ENCODE measurements at places on chromosomes 1 and 21.
A peak's percentile ranks its signal among the peaks of the same experiment; 100 is the strongest.

GRCh38 chr1:12567288-12567819 lies 50.7 kb downstream of the DHRS3 start:
- DNase-seq = no peak

- DNase-seq = no peak
Measured at GRCh38 chr1:23592209-23592892, 33.0 kb upstream of the ID3 start.

- no peak for DNase-seq
Measured at GRCh38 chr1:1112237-1112985, 3.5 kb downstream of the C1orf159 start.

GRCh38 chr1:225617479-225617878 lies 35.4 kb downstream of the ENAH start:
- DNase-seq = no peak

DNA sequence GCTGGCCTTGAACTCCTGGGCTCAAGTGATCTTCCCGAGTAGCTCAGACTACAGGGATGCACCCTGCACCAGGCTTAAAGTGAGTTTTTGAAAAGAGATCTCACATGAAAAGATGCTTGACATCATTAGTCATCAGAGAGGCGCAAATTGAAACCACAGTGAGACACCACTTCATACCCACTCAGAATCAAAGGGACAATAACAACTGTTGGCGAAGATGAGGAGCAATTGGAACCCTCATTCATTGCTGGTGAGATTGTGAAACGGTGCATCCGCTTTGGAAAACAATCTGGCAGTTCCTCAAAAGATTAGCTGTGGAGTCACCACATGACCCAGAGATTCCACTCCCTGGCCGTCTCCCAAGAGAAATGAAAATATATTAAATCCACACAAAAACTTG lies 122.3 kb downstream of the PGBD5 start:
- DNase-seq = peak; percentile 32

Measured in activated CD4-positive, alpha-beta T cell treated with anti-CD3 and anti-CD28 coated beads, Interleukin-2, amount 50 U/mL, for 16 hours (primary cell).